ENCODE measurements at places on chromosomes 12 and 14.

DNA sequence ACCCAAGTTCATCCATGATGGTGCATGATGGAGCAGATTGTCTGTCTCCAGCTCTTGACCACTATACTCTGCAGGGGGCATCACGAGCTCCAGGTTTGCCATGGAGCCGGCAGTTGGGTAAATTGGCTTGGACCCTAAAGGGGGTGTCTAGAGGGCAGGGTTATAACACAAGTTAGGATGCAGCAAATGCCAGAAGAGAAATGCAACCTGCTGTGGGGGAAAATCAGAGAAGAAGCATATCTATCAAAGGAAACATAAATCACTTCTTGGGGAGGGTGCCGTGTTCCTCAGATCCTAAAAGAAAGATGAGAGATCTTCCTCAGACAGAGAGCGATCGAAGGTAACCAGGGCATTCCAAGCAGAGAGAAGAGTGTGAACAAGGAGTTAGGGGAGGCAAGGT, 334.9 kb downstream of the C12orf75 start:
- no peak for DNase-seq

GRCh38 chr14:101823511-101824120, 62.1 kb downstream of the PPP2R5C start:
- DNase-seq = no peak

DNA sequence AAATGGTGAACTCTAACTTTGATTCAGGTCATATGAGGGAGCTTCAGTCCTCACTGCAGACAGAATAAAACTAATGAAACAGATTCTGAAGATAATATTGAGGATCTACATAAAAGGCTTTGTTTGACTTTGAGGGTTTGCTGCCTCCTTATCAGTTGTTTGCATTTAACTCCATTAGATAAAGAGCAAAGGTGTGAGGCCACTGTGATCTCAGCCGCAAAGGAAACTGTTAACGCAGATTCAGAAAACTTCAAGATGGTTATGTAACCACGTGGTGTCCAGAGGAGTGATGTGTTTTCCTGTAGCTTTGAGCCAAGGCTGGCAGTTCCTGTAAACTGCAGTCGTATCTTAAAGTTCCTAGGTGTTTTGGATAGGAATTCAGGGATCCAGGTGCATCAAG, 67.8 kb downstream of the METTL25 start:
- DNase-seq = no peak

DNA sequence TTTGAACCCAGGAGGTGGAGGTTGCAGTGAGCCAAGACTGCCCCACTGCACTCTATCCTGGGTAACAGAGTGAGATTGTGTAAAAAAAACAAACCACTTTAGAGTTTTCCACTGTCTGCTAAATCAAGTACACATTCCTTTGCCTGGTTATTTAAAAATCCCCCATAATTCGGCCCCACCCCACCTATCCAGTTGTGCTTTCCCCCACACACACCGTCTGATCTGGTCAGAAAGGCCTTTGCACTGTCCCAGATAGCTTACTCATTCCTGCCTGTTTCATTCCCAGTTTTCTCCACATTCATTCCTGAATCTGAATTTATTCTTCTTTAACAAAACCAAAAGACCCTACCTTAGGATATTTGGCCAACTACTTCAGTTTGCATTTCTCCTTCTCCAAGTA, 29.5 kb downstream of the NINJ2 start:
- DNase-seq = no peak

- DNase-seq = no peak
These were observed 70.2 kb upstream of the EGLN3 start for GRCh38 chr14:34021096-34021495.

- no peak for DNase-seq
These were observed 129.1 kb downstream of the SYT10 start for GRCh38 chr12:33310471-33310870.

DNA sequence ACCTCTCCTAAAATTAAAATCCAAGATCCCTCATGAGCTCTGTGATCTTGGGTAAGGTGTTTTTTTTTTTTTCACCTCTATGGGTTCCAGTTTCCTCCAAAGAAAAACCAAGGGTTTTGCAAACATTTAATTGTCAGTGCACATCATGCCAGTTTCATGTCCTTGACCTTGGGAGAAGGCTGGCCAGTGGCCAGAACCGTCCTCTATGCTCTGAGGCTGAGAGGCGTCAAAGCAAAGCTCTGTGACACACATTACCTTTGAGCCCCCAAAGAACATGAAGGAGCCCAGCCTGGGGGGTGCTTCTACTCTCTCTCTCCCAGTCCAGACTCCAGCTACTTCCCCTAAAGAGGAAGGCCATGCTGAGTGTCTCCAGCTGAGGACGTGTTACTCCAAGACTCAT, 145.5 kb upstream of the TMEM132C start:
- DNase-seq = no peak

DNA sequence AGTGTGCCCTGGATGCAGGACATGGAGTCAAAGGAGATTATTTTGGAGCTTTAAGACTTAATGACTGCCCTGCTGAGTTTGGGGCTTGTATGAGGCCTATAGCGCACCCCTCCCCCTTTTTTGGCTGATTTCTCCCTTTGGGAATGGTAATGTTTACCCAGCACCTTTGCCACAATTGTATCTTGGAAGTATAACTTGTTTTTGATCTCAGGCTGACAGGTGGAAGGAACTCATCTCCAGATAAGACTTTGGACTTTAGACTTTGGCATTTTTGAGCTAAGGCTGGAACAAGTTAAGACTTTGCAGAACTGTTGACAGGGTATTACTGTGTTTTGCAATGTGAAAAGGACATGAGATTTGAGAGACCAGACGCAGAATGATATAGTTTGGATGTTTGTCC, 110.5 kb downstream of the DERA start:
- no peak for DNase-seq

DNA sequence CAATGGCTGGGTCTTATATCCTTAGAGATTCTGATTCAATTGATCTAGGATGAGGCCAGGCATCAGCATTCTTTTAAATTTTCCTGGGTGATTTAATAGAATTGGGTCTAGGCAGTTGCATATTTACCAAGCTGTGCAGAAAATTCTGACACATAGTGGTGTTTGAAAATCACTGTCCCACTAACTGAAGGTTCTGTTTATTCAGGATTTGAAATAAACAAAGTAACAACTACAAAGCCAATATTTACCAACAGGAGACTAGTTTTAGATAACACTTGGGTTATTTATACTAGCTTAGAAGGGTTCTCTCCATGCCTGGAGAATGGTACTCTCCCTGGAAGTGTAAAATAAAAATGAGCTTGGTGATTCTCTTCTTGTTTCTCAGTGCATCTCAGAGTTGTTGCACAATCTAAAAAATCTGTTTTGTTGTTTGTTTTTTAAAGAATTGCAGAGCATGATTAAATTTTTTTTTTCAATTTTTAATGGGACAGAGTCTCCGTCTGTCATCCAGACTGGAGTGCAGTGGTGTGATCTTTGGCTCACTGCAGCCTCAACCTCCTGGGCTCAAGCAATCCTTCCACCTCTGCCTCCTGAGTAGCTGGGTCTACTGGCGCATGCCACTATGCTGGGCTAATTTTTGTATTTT, 16.9 kb downstream of the BEST3 start:
- DNase-seq = no peak

DNA sequence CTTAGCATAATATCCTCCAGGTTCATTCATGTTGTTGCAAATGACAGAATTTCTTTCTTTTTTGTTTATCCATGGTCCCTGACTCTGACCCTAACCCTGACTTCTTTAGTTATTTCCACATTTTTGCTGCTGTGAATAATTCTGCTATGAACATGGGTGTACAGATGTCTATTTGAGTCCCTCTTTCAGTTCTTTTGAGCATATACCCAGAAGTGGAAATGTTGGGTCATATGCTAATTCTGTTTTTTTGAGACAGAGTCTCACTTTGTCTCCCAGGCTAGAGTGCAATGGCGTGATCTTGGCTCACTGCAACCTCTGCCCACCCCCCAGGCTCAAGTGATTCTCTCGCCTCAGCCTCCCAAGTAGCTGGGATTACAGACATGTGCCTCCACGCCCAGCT, 33.1 kb downstream of the KNTC1 start:
- no peak for DNase-seq

- no peak for DNase-seq
These were observed 1.1 kb upstream of the MTA1 start for GRCh38 chr14:105418269-105419194.

Data from Panc1 (cell line).